Fibroblast of lung (primary cell): ENCODE measurements at places on chromosomes 3 and 15. TPM values are rescaled to one million over a fixed set of nuclear protein-coding genes. Genes with fewer than 3 reads are reported as not detected.

GRCh38 chr15:78082106-78082742 is 4.7 kb upstream of the TBC1D2B start:
- no peak for DNase-seq

DNA sequence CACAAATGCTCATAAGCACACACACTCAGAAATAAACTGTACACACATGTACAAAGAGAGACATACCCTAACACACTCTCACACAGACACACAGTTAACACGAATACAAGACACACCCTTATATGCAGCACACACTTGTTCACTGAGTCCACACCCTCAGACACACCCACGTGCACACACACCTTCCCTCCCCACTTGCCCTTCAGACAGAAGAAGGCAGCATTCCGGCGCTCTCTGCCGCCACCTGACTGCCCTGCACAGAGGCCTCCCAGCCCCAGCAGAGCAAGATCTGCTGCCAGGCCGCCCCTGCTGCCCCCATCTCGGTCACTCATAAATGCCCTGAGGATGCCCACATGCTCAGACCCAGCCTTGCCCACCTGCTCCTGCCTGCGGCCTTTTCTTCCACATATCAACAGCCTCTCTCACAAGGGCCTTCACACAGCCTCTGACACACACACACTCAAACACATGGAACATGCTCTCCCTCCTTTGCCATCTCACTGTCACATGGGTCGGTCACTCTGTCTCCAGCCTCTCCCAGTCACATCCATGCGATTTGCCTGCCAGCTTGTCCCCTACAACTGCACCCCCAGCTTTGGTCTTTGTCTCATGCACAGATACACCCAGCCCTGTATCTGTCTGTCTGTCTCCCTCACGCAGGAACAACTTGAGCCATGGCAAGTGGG is 71.1 kb downstream of the EPHB3 start:
- no peak for DNase-seq

Gene CHRD
- 0.46 and 1.3 TPM in 2 replicates for polyA plus RNA-seq

Gene PSMA4
- 404 and 413 TPM in 2 replicates for polyA plus RNA-seq

Gene ITIH3
- 0.05 and 1.5 TPM in 2 replicates for polyA plus RNA-seq

Gene C3orf38
- 20.5 and 24.5 TPM in 2 replicates for polyA plus RNA-seq
